ENCODE measurements at places on chromosomes 7 and 10.
A peak's percentile ranks its signal among the peaks of the same experiment; 100 is the strongest.

DNA sequence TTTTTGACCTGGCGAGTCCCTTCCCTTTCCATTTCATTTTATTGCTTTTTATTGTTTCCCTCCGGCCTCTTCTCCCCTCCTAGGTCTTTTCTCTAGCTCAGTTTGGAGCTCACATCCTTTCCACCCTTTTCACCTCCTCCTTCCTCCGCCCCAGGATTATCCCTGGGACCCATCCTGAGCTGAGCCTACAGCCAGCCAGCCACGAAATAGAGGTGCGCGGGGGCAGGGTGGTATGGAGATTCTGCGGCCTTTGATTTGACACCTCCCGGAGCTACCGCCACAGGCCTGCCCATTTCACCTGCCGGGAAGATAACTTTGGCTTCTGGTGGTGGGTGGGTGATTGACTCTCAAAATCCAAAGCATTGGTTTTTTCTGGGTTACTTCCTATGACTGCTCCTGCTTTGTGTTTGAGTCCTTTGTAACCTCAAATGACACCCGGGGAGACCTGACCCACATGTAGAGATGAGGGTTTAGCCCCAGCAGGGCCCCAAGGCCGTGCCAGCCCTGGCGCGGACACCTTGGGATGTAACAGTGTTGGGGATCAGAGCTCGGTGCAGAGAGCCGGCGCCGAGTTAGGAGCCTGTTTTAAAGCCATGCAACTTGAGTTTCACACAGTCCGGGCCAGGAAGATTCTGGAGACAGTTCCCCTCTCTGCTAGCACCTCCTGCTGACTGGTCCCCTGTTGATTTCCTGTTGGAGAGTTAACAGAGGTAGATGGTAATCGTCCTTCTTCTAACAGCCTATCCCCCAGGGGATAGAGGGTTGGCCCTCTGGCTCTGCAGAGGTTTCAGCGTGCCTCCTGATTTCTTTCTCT lies 1.5 kb downstream of the DUSP5 start:
- DNase-seq = peak; percentile 51

- no peak for DNase-seq
Observed at GRCh38 chr10:85544956-85545355, 821.6 kb downstream of the GRID1 start.

- DNase-seq = peak; percentile 28
Observed at GRCh38 chr7:132771301-132771730, 195.0 kb upstream of the PLXNA4 start.

GRCh38 chr10:120945801-120946302 lies 94.7 kb downstream of the WDR11 start:
- DNase-seq = no peak

DNA sequence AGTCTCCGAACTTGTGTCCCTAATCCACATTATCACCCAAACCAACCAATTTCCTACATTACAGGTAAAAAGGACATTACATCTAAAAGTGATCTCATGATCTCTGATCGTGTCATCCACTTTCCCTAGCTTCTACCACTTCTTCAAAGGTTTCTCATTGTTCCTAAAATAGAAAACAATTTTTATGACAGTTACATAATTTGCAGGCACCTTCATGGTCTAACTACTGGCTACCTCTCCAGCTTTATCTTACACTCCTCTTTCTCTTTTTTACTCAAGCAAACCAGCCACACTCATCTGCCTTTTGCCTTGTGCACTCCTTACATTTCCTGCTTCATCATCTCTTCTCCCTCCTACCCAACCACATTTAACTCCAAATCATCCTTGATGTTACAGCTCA lies 886.7 kb upstream of the SORCS1 start:
- no peak for DNase-seq

- peak; percentile 35 for DNase-seq
Observed at GRCh38 chr10:58152673-58153263, 114.9 kb downstream of the IPMK start.

- DNase-seq = no peak
Observed at GRCh38 chr10:28947171-28947570, 269.9 kb downstream of the BAMBI start.

DNA sequence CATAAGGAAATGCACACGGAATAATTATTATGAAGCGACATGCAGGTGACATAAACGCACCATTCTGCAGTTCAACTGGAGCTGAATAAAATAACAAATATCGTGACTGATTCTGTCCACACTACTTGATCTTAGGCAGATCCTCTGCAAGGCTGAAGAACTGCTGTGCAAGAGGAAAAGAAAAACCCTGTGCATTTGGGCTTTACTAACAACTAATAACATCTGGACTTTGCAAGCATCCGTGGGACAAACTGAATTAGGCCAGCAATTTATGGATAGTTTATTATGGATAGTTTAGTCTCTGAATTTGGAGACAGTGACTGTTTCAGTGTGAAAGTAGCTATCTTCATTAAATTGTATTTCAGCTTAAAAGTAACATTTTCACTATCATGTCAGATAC lies 309.4 kb downstream of the SFMBT2 start:
- no peak for DNase-seq

DNA sequence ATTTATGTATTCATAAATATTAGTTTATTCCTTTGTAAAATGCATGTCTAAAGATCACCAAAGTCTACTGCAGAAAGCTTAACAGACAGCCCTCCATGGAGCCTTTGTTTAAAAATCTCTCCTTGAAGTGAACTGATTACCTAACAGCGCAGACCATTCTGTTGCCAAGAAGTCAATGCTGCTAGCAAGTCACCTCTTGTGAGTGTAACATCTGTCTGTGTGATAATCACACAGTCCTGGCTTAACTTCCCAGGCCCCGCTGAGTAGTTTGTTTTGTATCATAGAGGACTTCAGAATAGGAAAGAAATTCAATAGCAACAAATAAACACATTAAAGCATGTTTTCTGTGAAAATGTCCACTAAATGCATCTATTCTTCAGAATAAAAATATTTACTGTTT lies 435.3 kb upstream of the IGFBP3 start:
- no peak for DNase-seq

- no peak for DNase-seq
Observed at GRCh38 chr7:70392256-70392876, 739.6 kb upstream of the GALNT17 start.

DNA sequence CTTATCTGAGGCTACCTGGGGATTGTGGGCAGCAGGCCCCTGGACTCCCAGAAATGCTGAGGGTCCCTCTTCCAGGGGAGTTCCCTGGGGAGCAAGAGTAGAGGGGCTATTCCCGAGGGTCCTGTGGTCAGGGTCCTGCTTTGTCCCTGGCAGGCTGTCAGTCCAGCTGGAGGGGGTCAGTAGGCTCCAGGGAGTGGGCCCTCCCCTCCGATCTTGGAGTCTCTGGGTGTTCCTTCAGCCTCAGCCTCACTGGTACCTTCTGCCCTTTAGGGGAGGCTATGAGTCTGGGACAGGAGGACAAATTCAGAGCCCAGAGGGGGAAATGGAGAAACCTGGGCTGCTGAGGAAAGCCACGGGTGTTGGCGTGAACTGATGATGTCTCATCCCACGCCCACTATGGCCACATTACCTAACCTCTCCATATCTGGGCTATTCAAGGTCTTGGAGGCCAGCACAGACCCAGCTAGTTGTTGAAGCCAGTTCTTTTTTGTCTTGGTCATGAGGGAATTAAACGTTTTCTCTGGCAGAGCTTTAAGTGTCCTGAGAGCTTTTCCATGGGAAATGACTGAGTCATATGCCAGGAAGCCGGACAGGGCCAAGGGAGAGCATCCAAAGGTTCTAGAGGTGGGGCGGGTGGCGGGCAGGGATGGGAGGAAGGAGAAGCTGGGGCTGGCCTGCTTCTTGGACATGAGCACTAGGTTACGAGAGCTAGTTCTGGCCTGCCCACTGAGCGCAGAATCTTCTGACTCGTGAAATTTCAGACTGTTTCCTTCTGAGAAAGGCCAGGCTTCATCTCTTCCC lies 6.2 kb downstream of the CALHM2 start:
- no peak for DNase-seq

GRCh38 chr10:75406462-75407223 lies 5.1 kb upstream of the ZNF503 start:
- no peak for DNase-seq

GRCh38 chr7:46173476-46174195 lies 252.6 kb upstream of the IGFBP3 start:
- DNase-seq = no peak

DNA sequence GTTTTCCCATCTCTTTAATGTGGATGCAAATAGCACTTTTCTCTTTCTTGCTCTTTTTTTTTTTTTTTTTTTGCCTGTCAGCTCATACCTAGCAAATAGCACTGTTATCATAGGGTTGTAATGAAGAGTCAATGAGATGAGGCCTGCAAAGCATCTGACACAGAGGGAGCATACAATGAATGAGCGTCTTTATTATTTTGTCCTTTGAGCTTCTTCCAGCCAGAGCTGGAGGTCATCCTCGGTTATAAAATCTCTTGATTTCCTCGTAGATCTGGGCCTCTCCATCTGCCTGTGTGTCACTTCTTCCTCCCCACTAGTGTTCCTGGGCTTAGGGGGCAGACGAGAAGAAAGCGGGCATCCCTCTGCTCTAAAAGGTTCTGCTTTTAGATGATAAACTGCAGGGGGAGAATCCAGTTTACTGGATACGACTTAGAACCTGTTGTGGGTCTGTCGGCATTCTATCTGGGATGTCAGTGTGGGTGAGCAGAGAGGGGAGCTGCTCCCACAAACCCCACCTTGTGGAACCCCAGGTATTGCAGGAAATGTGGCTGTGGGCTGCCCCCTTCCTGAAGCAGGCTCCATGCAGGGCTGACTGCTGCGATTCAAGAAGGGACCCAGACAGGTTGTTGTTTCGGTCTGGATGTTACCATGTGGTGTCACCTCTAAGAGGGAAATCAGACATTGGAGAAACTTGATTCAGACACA lies 135.8 kb upstream of the GPR26 start:
- no peak for DNase-seq

DNA sequence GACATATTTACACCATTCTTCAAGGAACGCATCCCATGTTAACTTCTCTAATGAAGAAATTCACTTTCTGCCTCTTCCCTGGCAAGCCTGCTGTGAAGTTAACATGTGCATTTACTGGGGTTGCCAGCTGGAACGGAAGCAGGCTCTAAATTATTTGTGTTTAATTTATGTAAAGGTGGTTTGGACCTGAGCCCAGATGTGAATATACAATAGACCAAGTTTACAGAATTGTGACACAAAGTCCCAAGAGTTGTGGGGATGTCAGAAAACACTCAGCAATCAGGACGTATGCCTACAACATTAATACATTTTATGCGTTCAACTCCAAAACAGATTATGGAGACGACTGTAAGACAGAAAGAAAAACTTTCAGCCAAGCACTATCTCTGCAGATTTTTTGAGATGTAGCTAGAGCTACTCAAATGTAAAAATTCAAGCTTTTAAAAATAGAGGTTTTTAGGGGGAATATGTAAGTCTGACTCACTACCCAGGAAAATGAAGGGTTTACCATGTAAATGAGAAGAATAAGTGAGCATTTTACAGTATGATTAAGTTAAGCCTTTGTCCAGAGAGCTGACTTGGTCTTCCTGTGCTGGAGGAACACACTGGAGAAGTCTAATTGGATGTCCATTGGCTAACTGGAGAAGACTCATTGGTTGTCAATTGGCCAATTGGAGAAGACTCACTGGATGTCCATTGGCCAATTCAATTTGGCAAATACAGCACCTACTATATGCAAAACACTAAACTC lies 19.5 kb downstream of the NRP1 start:
- DNase-seq = no peak

DNA sequence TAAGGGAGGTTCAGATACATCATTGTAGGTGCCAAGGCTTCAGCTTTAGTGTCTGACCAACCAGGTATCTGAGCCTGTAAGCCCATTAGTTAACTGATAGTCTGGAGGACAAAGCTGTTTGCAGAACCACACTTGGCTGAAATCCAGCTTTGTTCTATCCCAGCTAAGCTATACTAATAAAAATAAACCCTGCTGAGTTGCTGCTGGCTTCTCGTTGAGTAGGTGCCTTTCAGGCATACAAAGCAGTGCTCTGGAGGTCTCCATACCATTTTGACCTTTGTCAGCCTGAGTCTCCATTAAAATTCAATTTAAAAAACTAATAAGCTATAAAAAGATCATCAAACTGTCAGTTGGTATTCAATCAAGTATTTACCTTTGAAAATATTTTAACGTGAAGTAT lies 22.0 kb downstream of the CDCA7L start:
- DNase-seq = no peak

DNA sequence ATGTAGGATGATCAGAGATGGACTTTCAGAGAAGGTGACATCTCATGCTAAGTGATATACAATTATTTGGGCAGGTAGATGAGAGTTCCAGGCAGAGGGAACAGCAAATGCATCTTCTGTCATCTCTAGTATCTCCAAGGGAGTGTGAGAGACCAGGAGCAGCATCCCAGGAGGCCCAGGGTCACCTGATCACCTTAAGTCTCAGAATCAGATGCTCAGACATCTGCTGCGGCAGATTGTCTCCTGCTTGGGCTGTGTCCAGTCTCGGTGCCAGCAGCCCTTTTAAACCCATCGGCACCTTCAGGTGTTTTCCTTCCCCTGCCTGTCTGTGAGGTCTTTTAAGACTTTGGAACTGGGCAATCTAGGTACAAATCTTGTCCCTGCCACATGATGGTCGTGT lies 690.6 kb downstream of the LRMDA start:
- no peak for DNase-seq

DNA sequence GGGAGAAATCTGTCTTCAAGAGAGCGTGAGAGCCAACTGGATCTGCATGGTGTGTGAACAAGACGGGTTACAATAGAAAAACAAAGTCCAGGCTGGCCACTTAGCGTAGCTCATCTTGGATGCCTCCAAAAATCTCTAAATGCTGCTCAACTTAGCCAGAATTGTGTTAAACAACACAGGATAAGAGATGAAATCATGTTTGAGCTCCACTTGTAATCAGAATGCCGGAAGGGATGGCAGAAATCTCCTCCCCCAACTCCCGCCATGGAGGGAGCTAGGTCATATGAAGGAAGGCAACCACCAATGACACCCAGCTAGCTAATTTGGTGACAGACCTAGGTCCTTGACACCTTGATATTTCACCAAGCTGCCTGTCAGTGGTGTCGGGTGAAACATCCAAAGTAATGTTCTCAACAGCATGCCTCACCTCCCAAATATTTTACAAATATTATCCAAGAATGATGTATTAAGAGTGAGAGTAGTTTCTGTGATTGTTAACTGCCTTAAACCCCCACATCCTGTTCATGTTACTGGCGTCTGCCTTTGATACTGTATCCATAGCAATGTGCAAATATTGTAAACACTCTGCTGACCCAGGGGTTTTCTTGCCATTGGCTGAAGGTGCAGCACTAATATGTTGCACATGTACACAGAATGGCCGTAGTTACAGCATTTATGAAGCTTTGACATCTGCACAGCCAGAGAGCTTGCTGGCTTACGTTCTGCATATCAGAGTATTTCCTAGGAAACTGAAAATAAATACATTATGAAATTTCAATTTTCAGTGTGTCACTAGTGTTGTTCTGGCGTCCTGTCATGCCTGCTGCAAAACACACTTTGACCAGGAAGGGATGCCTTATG lies 25.8 kb downstream of the TMEM254 start:
- DNase-seq = no peak

- DNase-seq = no peak
Observed at GRCh38 chr10:33524966-33525365, 190.5 kb upstream of the NRP1 start.
